Activated CD4-positive, alpha-beta memory T cell treated with anti-CD3 and anti-CD28 coated beads, Interleukin-2, amount 10 ng/mL, durations not matched to agents 7 days and 5 days (primary cell): ENCODE measurements at places on chromosomes 11 and 22. TPM values are rescaled to one million over a fixed set of nuclear protein-coding genes. Genes with fewer than 3 reads are reported as not detected.

CCDC15 gene
- total RNA-seq = 9.2 TPM

GRCh38 chr11:128227466-128227865, 359.9 kb downstream of the ETS1 start:
- no peak for DNase-seq

DNA sequence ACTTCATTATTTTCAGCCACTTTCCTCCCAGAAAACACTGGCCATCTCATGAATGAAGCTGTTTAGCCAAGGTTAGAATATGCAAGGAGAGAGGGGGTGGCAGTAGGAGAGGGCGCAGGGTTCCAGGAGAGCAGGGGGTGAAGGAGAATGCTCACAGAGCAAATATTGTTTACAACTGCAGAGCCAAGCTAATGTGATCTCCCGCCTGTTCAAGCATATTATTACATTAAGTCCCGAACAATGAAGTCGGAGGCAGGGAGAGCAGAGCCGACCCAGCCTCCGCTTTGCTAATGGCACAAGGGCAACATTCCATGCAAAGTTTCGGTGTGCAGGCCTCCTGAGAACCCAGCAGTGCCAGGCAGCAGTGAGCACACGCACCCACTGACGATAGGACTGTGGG, 80.1 kb downstream of the MICAL3 start:
- DNase-seq = no peak

DNA sequence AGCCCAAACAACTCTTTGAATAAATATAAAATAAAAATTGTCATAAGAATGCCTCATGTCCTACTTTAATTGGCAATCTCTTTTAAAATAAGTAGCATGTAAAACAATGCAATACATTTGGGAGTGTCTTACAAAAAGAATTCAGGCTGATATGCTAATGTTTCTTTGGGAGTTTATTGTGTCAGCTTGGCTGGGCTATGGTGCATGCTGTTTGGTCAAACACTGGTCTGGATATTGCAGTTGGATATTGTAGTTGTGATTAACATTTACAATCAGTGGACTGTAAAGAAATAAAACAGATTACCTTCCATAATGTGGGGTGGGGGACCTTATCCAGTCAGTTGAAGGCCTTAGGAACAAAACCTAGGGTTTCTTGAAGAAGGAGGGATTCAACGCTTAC, 37.0 kb upstream of the B3GAT1 start:
- no peak for DNase-seq

DNA sequence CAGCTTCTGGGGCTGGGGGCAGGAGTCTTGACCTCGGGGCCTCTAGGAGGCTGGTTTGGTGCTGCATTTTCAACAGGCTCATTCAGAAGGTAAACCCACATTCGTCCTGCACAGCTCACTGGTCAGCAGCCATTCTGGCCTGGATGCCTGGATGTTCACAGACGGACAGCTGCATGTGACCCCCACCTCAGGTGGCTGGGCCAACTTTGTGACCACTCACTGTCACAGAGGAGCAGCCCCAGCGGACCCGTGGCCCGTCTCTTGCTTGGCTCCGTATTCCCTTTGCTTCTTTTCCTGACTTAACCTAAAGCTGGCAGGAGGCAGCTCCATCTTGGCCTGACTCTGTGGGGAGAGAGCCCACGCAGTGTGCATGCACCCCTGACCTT, 8.2 kb downstream of the DGCR8 start:
- DNase-seq = no peak

TNNI2 gene
- 0.60 TPM for total RNA-seq

GRCh38 chr11:43736502-43737200, 56.1 kb downstream of the HSD17B12 start:
- no peak for DNase-seq

SCT gene
- not detected for total RNA-seq

- no peak for DNase-seq
Measured at GRCh38 chr11:106306942-106307341, 229.5 kb downstream of the AASDHPPT start.

GRCh38 chr11:130653838-130654636, 205.6 kb downstream of the ADAMTS15 start:
- DNase-seq = no peak

PDGFD gene
- total RNA-seq = not detected

- DNase-seq = no peak
Measured at GRCh38 chr11:17413414-17414316, 25.2 kb upstream of the KCNJ11 start.

DNA sequence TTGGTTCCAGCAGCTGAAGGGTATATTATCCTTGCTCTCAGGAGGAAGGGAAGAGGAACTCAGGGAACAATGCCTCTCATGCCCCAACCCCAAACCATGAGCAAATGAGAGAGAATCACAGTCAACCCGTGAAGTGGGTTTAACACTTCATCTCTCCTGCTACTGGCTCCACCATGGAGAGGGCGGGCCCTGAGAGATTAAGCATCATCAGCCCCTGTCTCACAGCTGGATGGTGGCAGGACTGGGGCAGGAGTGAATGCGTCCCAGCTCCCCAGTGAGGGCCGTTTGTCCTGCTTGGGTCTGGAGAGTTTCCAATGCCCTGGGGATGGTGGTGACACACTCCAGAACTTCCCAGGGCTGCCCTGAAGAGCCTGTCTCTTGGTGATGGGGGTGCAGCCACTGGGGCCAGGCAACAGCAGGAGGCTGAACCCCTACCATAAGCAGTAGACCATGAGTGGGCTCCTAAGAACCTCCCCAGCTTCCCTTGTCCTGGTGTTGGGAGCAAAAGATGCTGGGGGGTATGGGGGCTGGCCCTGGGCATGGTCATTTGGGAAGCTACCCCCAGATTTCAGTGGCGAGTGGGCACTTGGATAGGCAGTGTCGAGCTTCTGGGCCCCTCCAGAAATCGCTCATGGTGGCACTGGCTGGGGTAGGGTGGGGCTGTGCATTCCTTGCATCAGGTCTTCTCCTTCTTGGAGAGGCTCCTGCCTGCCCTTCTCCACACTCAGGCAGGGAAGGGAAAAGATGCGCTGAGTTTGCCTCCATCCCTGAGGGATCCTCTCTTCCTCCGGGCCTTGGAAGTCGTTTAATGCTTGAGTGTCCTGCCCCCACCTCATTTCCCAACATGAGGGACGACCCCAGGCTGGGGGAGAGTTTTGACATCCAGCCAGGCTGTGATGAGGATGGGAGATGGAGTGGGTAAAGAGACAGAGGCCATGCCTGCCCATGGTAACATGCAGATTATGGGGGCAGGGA, 157.5 kb downstream of the ST3GAL4 start:
- no peak for DNase-seq

- no peak for DNase-seq
Measured at GRCh38 chr11:83722392-83723119, 436.4 kb upstream of the CCDC90B start.

KMT2A gene
- 94.6 TPM for total RNA-seq

DNA sequence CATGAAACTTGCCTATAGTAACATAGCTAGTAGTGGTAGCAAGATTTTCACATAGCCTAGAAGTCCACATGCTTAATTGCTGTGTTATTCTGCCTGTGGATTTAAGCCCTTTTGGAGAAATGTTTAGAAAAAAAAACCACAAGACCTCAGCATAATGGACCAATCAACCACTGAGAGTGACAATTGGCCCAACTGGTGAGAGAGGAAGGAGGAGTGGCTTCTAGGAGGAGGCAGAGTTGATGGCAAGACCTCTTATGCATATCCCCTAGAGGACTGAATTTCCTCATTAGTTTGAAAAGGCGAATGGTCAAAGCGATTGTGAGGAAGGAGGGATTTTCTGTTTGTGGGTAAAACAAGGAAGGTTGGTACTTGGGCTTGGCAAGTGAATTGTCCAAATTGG, 30.6 kb downstream of the NNMT start:
- DNase-seq = no peak

GRCh38 chr11:43577566-43578264, 102.8 kb upstream of the HSD17B12 start:
- DNase-seq = no peak

DNA sequence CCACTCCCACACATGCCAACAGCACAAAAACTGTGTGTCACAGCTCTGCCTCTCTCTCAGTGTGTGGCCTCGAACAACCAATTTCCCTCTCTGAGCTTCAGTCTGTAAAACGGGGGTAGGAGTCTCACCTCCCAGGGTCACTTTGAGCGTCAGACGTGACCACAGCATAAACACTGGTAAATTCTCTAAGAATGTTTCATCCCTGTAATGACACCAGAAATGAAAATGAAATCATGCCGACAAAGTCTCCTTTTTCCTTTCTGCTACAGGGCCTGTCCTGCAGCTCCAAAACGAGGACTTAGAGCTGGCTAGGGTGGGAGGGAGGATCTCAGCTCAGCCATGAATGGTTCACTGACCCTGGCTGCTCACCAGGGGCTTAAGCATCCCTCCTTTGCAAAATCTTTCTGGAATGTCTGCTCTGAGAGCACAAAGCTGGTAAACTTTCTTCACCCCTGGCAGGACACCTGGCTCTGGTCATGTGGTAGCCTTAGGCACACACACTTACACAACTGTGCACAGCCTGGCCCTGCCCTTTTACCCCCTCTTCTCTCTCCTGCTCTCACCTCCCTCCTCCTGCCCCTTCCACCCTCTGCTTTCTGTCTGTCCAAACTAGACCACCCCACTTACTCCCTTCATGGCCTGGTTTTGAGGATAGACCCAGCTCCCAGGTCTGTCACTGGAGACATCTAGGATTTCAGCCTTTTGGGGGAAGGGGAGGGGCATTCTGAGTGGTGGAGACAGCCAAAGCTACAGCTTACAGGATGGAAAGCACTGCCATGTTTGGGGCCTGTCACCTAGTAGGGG, 12.3 kb upstream of the TSKU start:
- no peak for DNase-seq

DNA sequence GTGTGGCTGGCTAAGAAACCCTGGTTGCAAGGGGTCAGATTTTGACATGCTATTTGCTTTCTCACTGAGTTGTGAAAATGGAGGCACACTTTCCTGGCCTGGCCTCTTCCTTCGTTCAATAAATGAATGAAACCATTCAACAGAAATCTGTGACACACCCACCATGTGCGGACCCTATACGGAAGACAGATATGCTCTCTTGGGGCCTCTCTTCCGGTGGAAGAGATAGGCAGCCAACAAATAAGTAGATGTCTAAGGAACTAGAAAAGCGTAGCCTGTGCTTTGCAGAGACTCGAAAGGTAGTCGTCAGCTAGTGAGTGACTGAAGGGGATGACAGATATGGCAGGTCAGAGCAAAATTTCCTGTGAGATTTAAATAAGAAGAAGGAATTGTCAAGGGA, 5.3 kb downstream of the KCNQ1OT1 start:
- no peak for DNase-seq

DNA sequence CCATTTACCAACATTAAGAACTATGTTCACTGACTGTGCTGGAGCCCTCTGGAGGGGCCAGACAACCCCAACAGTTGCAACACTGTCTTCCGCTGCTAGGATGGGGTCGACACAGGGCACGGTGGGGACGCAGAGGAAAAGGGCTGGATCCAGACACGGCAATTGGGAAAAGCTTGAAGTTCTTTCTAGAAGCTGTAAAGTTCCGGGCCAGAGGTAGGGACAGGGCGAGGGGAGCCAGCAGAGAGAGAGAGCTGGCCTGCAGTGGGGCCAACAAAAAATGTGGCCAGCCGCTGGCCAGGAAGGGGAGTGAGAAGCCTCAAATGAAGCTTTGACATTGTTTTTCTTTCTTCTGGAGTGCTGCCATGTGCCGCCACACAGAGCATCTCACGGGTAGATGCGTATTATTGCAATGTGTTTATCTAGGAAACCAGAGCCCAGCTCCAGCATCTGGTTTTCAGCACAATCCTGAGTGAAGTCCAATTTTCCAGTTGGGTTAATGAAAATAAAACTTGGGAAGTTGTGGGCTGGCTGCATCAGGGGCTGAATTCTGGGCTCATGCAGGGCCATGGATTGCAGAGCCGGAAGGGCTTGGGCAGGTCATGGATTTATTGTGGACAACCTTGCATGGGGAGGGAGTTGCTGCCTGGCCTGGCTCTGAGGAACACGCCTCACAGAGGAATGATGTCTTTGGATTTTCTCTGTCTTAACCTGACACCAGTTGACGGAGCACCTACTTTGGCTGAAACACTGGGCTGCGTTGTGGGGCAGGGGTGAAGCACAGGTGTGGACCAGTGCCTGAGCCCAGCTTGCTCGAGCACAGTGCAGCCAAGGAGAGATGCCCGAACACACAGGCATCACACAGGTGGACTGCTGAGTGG, 67.6 kb upstream of the AMPD3 start:
- DNase-seq = no peak

DNA sequence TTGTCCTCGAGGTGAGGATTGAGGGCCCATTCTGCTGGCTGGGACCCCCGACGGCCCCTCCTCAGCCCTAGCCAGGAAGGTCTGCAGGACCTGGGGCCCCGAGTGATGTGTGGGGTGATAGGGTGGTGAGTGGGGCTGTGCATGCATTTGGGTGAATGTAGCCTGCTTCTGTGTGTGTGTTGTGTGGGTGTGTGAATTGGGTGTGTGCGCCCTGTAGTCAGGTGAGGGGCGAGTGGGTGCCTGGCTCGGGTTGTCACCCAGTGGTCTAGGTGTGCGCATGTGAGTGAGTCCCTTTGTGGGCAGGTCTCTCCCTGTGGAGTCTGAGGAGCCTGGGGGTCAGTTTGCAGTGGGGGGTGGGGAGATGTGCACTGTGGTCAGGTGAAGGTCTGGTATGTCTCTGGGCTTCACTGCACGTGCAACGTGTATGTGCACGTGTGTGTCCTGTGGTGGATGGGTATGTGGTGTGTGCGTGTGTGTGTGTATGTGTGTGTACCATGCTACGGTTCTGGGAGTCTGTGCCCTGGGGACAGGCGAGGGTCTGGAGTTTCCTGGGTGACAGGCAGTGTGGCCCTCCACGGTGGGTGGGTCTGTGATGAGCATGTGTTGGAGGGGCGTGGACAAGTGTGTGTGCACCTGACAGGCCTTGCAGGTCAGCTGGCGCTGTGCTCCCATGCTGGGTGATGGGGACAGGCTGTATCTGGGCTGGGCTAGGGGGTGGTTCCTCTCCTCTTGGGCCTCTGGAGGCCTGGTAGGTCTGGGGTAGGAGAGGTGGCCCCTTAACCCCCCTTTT, 1.0 kb downstream of the TMEM151A start:
- no peak for DNase-seq

C22orf23 gene
- total RNA-seq = not detected

DNA sequence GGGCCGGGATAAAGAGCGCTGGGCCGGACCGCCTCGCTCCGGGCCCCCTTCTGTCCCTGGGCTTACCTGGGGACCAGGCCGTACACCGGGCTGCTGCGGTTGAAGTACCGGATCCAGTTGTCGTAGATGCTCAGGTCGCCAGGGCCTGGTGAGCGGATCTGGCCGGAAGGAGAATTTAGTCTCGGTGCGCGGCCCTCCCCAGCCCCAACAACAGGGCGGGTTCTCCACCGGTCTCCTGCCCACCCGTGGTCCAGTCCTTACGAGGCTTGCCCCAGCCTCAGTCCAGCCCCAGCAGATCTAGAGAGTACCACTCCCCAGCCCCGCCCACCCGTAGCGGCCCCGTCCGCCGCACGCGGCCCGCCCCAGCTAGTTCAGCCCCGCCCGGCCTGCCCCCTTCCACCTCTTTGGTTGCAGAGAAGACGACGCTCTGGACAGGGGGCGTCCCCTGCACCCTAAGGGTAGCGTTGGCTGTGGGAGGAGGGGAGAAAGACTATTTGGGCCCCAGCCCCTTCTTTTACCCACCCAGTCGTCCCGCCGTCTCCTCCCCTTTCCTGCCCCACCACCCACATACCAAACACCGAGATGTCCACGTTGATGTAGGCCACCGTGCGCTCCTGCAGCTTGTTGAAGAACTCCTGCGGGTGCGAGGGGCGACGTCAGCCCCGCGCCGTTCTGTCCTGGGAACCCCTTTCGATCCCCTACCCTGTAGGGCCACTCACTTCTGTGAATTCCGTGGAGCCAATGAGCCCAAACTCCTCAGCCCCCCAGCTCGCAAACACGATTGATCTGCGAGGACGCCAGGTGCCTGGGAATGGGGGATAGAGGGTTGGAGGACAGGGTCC, 6.8 kb downstream of the SAC3D1 start:
- peak; percentile 28 for DNase-seq

- no peak for DNase-seq
Measured at GRCh38 chr11:124712392-124712791, 27.4 kb upstream of the NRGN start.

RCE1 gene
- 21.2 TPM for total RNA-seq

MS4A6E gene
- not detected for total RNA-seq
